ENCODE measurements at places on chromosomes 5 and 9. TPM values are rescaled to one million over a fixed set of nuclear protein-coding genes. Genes with fewer than 3 reads are reported as not detected.

DNA sequence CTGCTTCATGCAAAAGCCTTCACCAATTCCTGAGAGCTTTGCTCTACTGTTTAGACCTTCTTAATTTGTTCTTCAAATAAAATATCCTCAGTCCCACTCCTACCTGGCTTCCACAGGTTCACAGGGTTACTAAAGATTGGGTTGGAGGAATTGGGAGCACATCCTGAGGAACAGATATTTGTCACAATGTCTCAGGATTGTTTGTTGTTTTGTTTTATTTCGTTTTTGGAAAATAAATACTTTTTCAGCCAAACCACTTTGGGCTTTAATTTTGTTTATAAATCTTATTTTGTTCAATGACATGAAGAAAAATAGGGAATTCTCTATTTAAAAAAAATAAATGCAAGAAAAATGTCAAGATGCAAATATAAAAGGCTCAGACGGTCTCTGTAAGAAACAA lies 249.0 kb downstream of the MEF2C start:
- no peak for DNase-seq
- no peak overlapping the region for H3K4me3 ChIP-seq
- no peaks in the 10 kb centered on the region for H3K36me3 ChIP-seq
- H3K4me1 ChIP-seq: no peaks in the 10 kb centered on the region
- no peak overlapping the region for H3K27ac ChIP-seq

The GABRA6 gene
- total RNA-seq: not detected

The TMEM215 gene
- 1.2 TPM for total RNA-seq

DNA sequence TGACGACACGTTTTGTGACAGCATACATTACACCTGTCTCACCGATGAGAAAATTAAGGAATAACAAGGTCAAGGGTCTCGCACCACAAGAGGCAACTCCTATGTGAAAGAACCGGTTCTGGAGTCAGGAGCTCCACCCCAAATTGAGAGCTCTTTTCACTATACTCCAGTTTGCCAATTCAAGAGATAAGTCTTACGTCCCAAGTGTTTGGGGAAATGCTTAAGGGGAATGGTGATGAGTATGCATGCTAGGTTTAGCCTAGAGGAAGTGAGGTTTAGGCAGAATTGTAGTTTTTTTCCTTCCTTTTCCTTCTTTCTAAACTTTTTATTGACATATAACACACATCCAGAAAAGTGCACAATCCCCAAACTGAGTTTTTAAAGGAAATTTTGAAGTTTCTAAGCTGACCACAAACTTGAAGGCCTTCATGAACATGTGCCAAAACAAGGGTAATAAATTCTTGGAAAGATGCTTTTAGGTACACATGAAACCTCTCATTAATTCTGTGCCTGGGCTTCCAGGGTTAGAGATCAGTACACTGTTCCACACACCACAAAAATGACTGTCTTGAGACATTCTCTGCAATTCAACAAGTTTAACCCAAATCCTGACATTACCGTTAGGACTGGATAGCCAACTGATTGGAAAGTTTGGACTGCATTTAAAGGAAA lies 127.6 kb upstream of the SLC1A3 start:
- no peak overlapping the region for H3K4me3 ChIP-seq
- no peak for DNase-seq
- H3K27me3 ChIP-seq: no peaks in the 10 kb centered on the region
- H3K4me1 ChIP-seq: no peaks in the 10 kb centered on the region

- no peak overlapping the region for H3K27ac ChIP-seq
- H3K36me3 ChIP-seq: no peaks in the 10 kb centered on the region
- H3K4me3 ChIP-seq: no peak overlapping the region
These were observed 92.8 kb upstream of the LRRTM2 start for GRCh38 chr5:138967791-138968448.

DNA sequence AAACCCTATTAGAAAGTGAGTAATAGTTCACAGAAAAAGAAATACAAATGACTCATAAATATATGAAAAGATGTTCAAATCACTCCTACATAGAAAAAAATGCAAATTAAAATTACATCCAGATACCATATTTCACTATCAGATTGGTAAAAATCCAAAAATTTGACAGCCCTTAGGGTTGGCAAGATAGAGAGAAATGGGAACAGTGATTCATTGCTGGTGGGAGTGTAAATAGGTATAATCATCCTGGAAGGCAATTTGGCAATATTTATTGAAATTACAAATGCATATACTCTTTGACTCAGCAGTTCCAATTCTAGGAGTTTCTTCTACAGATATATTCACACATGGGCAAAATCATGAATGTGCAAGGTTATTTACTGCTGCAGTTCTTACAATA lies 273.5 kb downstream of the NR2F1-AS1 start:
- no peak overlapping the region for H3K27ac ChIP-seq
- peaks cover 9% of the 10 kb centered on the region for H3K4me1 ChIP-seq
- no peaks in the 10 kb centered on the region for H3K36me3 ChIP-seq
- no peak for DNase-seq

- peaks cover 3% of the 10 kb centered on the region for H3K4me1 ChIP-seq
- DNase-seq: no peak
- no peak overlapping the region for H3K27ac ChIP-seq
- H3K36me3 ChIP-seq: no peaks in the 10 kb centered on the region
- no peaks in the 10 kb centered on the region for H3K27me3 ChIP-seq
- no peak overlapping the region for H3K4me3 ChIP-seq
These were observed 400.9 kb downstream of the RAB3C start for GRCh38 chr5:58983526-58984452.

- no peak for DNase-seq
- H3K27ac ChIP-seq: 0 out of 2 replicates have a peak overlapping the region, but pooled peaks have one; percentile 58
- peaks cover 51% of the 10 kb centered on the region for H3K27me3 ChIP-seq
These were observed 815 bp upstream of the URM1 start for GRCh38 chr9:128370367-128370751.

The WNK2 gene
- 102 TPM for total RNA-seq

GRCh38 chr9:110579034-110579861 lies at the start of gene SVEP1:
SVEP1 (minus strand) TSS chr9:110579741; CDS start chr9:110579543, 198 bp downstream.
- peak within 1 kb of the TSS; percentile 70 for H3K4me3 ChIP-seq
- H3K27me3 ChIP-seq: peaks cover 55% of the 10 kb centered on the region
- H3K36me3 ChIP-seq: no peaks in the 10 kb centered on the region

DNA sequence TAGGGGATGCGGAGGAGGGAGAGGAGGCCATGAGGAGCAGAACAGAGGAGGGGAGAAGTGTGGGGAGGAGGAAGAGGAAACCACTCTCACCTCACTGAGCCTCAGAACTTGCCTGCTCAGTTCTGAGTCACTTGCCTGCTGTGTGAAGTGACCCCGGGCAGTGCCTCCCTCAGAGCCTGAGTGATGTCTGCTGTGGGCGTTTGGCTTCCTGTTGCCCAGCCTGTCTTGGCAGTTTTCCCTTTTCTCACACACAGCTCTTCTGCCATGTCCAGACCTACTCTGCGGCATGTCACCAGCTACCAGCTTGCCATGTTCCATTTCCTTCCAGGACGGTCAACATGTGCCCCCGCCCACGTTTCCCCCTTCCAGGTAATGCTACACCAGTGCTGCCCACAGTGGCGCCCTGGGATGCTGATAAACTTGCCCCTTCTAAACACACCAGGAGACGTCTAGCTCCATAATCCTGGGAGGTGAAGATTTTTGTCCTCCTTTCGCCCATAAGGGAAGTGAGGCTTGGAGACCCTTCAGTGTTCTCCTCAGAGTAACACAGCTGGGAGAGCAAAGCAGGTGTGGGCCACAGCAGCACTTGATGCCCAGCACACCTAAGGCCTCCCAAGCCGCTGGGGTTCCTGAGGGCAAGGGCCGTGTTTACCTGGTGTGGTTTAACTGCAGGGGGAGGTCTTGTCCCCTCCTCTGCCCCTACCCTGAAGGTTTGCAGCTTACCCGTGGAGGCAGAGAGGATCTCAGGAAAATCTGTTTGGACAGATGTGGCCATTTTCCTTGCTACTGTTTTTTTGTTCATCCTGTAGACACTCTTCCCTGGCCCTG lies 63.8 kb upstream of the RNF130 start:
- H3K36me3 ChIP-seq: no peaks in the 10 kb centered on the region
- H3K27me3 ChIP-seq: no peaks in the 10 kb centered on the region
- H3K27ac ChIP-seq: no peak overlapping the region

- DNase-seq: no peak
- H3K4me3 ChIP-seq: no peak overlapping the region
- no peaks in the 10 kb centered on the region for H3K4me1 ChIP-seq
- H3K36me3 ChIP-seq: no peaks in the 10 kb centered on the region
- H3K27ac ChIP-seq: no peak overlapping the region
- H3K27me3 ChIP-seq: no peaks in the 10 kb centered on the region
These were observed 104.5 kb upstream of the LHFPL2 start for GRCh38 chr5:78753093-78753531.

The HNRNPH1 gene
- total RNA-seq: 572 TPM

The SLIT3 gene
- 0.59 TPM for total RNA-seq

Measured in GM23338 (cell line).